ENCODE measurements at places on chromosomes 3 and 15.
A peak's percentile ranks its signal among the peaks of the same experiment; 100 is the strongest.

- DNase-seq = no peak
Measured at GRCh38 chr3:158572766-158573060, 1.7 kb downstream of the MLF1 start.

DNA sequence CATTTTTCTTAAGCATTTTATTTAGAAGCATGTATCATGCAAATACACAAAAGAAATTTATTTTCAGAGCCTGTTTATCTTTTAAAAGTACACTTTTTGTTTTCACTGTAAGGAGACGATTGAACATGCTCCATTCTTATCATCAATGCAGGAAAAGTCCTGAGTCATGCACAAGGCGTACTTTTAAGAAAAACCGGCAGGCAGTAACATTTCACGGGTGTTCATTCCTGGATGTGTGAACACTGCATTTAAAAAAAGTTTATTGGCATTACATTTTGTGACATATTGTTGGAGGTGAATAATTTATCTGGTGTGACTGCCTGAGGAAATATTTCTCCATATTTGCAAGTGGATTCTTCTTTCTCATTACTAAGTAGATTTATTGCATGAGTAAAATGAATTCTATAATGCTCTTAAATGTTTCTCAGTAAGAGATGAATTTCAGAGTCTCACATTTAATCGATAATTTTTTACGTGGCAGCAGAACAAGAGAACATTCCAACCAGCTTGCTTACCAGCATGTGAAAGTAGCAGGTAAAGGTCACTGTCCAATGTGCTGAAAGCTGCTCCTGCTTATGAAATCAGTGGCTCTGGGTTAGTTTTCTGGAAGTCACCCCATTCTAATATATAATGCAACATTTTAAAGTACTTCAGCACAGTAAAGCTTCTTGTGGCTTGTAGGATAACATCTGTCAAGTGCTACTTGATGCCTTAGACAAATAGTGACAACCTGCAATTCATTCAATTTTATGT, 87.0 kb downstream of the SV2B start:
- DNase-seq = no peak

- no peak for DNase-seq
Measured at GRCh38 chr15:57527382-57528091, 64.2 kb upstream of the MYZAP start.

- DNase-seq = no peak
Measured at GRCh38 chr3:46520531-46520930, 22.8 kb downstream of the RTP3 start.

DNA sequence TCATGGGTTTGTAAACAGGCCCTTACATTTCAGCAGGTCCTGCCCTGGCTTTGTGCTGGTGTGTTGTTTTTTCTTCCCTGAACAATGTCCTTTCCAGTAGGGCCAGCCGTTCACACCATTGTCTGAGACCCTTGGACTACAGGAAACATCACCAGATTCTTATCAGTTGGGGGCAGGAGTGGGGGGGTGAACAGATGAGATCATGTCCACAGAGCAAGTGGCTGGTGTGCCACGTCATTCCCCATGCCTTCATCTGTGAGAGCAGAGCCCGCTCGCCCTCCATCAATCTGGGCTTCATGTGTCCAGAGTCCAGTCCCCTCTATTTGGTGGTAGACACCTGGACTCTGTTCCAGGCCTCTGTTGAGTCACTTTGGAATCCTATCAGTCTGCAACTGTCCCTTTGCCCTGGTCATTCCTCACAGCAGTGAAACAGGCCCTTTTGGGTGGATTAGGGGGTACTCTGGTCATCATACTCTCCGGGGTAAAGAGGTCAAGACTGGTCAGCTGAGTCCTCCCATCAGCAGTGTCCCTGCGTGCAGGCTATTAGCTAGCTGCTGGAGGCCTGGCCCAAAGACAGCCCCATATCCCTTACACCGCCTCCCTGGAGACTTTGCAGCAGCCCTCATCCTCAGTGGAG, 15.0 kb downstream of the SEMA3G start:
- peak; percentile 6 for DNase-seq

DNA sequence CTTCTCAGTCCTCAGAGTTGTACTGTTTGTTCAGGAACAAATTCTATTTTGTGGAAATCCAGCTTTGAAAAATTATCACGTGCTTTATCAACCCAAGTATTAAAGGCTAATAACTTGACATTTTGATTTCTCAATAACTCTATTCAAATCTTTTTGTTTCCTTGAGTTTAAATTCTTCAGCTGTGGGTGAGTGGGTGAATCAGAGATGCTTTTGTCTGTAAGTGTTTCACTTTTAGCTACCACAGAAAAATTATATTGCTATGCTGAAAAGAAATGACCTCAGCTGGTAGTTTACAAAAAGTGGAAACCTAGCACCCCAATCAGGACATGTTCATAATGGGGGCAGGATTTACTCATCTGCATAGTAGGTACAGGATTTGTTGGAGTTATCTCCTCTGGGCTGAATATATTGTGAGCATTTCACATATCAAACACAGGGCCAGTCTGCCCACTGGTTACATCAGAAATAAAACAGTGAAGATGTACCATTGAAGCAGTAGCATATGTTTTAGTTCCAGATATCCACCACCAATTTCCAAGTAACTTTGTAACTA, 30.5 kb downstream of the MINDY4B start:
- DNase-seq = no peak

DNA sequence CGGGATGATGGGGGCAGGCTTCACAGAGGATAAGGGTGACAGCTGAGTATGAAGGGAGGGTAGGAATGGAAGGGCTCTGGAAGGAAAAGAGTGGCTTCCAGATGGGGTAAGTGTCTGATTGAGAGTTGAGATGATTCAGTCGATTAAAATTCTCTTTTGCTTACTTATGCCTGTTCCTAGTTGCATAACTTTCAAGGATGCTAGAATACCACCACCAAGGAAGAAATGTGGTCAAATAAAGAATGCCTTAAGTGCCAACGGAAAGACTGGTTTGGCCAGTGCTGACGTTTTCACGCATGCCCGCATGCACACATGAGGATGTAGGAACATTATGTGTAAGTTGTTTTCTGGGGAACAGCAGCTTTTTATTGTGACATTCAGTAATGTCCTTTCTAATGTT, 263.4 kb upstream of the WNT5A start:
- no peak for DNase-seq
